ENCODE measurements at places on chromosomes 1 and 21.

- DNase-seq: peak; percentile 54
Observed at GRCh38 chr1:54791880-54792522, 9.1 kb downstream of the TTC22 start.

- no peak for DNase-seq
Observed at GRCh38 chr21:28738882-28739281, 253.8 kb downstream of the LTN1 start.

DNA sequence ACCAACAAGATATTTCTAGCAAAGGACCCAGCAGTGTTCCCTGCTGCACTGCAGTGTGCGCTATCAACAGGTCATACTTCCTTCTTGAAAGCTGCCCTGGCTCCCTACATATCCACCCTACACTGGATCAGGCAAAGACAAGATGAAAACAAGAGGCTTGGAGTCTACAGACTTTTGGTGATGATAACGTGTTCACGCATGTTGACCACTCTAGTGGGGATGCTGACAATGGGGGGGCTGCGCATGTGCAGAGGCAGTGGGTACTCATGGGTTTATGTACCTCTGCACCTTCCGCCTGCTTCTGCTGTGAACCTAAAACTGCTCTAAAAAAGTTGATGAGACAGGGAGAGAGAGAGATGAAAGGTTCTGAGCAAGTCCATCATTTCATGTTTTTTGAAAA lies 5.5 kb downstream of the ENO1 start:
- DNase-seq: no peak

GRCh38 chr21:28952686-28953085 lies 40.0 kb downstream of the LTN1 start:
- DNase-seq: no peak

DNA sequence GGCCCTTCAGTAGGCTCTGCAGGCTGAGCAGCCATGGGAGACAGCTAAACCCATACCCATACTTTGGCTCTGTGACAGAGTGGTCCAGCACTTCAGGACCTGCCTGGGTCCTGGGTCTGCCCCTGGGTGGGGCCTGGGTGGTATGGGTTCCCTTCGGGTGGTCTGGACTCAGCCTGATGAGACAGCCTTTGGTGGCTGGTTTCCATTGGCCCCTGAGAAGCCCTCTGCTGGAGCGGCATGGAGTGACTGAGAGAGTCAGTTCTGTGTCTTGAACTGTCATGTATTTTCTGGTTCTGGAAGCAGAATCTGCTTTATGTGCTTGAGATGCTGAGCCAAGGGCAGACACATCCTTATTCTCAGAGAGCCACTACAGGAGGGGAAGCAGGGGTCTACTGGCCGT lies 31.3 kb upstream of the KCNA2 start:
- no peak for DNase-seq

DNA sequence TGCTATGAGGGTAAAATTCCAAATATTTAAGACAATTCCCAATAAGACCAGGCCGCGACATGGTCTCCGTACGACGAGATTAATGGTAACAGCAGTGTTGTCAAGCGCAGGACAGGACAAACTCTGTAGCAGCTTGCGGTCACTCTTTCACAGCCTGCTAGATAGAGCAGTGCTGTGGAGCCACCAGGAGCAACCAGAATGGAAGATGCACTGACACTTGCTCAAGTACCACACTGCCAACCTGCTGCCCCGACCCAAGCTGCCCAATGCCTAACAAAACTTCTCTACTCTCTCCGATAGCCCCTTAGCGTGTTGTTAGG lies 636 bp downstream of the WARS2 start:
- no peak for DNase-seq

- no peak for DNase-seq
Observed at GRCh38 chr1:37945743-37946702, 830 bp downstream of the INPP5B start.

GRCh38 chr1:27966402-27967105 lies 6.8 kb downstream of the XKR8 start:
- DNase-seq: no peak

GRCh38 chr1:246815693-246816270 lies 91.6 kb downstream of the SCCPDH start:
- DNase-seq: no peak

GRCh38 chr1:22625262-22625925 lies 11.0 kb upstream of the C1QA start:
- peak; percentile 20 for DNase-seq

DNA sequence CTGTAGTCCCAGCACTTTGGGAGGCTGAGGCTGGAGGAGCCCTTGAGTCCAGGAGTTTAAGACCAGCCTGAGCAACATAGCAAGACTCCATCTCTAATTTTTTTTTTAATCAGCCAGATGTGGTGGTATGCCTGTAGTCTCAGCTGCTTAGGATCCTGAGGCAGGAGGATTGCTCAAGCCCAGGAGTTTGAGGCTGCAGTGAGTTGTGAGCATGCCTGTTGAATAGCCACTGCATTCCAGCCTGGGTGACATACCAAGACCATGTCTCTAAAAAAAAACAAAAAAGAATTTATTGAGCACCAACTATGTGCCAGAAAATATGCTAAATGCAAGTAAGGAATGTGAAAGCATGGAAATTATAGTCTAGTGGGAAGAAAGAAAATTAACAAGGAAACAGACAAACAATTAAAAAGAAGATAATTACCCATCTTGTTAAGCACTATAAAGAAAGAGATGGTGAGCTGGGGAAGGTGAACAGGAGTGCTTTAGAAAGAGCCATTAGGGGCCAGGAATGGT lies 104.0 kb upstream of the ZNF678 start:
- no peak for DNase-seq

- DNase-seq: no peak
Observed at GRCh38 chr1:182259229-182259872, 132.2 kb downstream of the GLUL start.

DNA sequence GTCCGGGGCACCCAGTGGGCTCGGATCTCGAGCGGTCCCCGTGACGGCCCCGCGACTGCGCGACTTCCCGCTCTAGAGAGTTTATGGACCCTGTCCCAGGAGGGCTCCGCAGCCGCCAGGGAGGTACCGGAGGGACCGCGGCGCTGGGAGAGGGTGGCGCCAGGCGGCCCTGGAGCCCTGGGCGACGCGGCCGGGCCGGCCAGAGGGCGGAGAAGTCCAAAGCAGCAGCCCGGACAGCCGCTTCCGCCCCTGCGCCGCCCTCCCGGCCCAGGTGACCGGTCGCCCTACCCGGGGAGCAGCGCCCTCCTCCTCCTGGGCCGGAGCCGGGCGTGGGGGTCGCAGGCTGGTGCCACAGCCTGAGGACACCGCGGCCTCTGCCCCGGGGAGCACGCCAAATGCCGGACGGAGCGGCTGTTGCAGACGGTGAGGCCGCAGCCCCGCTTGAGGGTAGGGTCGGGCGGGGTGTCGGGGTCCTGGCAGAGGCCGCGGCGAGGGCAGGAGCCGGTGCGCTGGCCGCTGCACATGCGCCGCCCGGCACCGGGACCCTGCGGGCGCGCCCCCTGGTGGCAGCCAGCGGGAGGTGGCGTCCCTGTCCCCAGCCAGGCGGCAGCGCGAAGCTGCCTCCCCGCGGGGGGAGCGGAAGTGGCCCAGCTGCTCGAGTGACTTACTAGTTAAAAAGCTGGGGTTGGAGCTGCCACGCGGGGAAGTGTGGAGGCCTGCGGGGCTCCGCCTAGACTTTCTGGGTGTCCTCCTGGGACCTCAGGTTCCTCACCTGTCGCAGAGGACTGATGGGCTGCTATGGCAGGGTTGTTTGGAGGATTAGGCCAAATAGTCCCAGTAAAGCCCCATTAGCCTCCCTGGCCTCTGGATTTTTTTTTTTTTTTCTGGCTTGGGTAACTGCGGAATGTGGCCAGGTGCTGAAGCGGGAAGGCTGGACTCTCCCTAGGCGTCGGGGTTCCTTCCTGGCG lies 20.9 kb upstream of the ZNF678 start:
- peak; percentile 89 for DNase-seq

DNA sequence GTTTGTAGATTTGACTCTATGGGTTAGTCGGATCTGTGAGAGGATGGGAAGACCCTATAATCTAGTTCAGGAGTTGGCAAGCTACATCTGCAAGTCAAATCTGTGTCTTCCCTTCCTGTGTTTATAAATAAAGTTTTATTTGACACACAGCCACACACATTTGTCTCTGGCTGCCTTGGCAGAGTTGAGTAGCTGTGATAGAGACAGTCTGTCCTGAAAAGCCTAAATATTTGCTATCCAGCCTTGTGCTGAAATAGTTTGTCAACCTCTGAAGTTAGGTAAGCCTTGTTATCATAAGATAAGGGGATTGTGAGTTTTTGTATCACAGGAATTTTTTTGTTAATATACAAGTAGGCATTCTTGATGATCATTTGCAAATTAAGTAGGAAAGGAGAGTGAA lies 136.8 kb downstream of the NOS1AP start:
- DNase-seq: no peak

GRCh38 chr1:207004931-207005830 lies 27.4 kb downstream of the C1orf116 start:
- peak; percentile 62 for DNase-seq

- DNase-seq: no peak
Observed at GRCh38 chr1:89957107-89957506, 37.8 kb upstream of the ZNF326 start.

GRCh38 chr1:162091681-162092524 lies 22.4 kb downstream of the NOS1AP start:
- no peak for DNase-seq

- no peak for DNase-seq
Observed at GRCh38 chr1:233916706-233917105, 12.2 kb downstream of the SLC35F3 start.

DNA sequence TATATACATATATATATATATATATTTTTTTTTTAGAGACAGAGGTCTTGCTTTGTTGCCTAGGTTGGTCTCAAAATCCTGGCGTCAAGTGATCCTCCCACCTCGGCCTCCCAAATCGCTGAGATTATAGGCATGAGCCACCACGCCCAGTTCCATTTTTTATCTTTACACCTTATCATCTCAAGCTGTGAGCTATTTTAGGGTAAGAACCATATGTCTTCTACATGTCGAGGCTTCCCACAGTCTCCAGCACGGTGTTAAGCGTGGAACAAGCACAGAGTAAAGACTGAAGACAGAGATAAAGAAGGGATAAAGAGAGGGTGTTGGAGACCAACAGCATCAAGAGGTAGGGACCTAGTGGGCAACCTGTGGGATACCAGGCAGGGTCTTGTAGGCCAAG lies 14.2 kb downstream of the ARHGEF2 start:
- DNase-seq: no peak

GRCh38 chr1:177033628-177034027 lies 130.9 kb downstream of the ASTN1 start:
- no peak for DNase-seq

Measured in neural crest cell (in vitro differentiated cells).